ENCODE measurements at places on chromosomes 16 and 17.

DNA sequence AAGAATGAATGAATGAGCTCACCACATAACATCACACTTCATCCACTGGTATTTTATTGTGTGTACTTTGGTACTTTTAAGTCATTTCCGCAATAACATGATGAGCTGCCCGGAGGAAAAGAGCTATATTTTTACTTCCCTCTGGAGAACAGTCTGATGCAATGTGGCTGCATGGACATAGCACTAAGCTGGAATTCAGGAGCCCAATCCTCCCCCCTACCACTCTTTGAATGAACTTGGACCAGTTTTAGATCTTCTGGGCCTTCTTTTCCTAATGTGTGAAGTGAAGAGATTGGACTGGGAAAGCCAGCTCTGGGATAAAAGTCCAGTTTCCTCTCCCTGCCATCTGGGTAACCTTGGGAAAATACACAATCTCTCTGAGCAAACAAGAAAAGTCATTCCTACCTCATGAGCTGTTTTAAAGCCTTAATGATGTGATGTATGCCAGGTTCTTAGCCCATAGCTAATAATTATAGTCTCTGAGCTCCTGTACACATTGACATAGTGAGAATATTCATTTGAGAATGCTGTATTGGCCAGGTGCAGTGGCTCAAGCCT is 79.3 kb downstream of the ABCC12 start:
- DNase-seq = no peak

DNA sequence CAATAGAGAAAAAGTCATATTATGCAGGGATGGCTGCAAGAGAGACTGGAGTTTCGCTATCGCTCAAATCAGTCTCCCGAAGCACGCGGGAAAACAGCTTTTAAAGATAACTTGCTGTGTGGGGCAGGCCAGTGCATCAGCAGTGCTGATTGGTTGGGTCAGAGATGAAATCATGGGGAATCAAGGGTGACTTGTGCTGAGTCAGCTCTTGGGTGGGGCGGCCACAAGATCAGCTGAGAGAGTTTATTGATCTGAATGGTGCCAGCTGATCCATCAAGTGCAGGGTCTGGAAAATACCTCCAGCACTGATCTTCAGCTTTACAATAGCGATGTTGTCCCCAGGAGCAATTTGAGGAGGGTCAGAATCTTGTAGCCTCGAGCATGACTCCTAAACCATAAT is 430.5 kb downstream of the RBFOX1 start:
- no peak for DNase-seq

GRCh38 chr16:17939122-17939536 is 397.4 kb downstream of the NPIPA8 start:
- no peak for DNase-seq

- no peak for DNase-seq
Observed at GRCh38 chr17:68775318-68775717, 174.2 kb upstream of the FAM20A start.

GRCh38 chr16:4500272-4500671 is 24.1 kb downstream of the HMOX2 start:
- DNase-seq = no peak

GRCh38 chr17:50144845-50145531 is 5.5 kb downstream of the PPP1R9B start:
- DNase-seq = no peak

GRCh38 chr17:81121841-81122733 is 43.2 kb upstream of the PVALEF start:
- DNase-seq = no peak

DNA sequence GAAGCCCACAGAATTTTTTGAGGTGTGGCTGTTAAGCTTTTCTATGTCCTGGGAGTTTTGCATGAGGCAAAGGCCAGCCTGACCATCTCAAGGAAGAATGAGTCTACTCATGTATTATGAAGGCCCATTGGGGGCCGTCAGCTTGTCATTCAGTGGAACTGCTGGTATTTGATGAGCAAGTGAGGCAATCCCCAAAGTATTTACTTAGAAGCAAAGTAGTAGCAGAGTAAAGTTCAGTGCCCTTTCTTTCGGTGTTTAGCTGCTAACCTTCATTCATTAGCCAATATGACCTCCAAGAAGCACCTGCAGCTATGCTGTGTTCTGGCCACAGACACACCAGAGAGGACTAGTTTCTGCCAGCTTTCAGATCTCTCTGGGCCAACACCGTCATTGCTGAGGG is 80.2 kb downstream of the RPA1 start:
- DNase-seq = no peak

- DNase-seq = no peak
Observed at GRCh38 chr16:81036751-81037350, 1.2 kb downstream of the ATMIN start.

DNA sequence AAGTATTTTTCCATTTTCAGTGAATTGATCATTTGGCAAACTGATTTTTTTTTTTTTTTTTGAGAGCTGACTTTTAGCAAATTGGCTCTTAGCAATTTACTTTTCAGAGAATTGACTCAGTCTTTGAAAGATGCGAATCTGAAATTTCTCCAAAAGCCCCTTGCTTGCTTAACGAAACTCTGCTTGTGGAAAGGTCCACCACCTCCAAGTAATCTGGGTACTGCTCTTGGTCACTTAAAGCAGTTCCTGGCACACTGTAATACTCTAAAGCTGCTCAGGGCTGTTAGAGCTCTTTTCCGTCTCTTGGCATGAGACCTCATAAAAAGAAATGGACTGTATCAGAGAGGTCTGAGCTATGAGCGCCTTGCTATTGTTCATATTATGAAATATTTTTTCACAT is 2.9 kb downstream of the GSDMB start:
- no peak for DNase-seq

GRCh38 chr16:29117631-29118030 is 132.8 kb downstream of the LAT start:
- no peak for DNase-seq

- DNase-seq = no peak
Observed at GRCh38 chr17:15907290-15907689, 37.6 kb upstream of the ADORA2B start.

GRCh38 chr17:81682565-81683207 is 911 bp downstream of the ARL16 start:
- DNase-seq = no peak

- DNase-seq = no peak
Observed at GRCh38 chr16:57996406-57997175, 3.9 kb downstream of the ZNF319 start.

DNA sequence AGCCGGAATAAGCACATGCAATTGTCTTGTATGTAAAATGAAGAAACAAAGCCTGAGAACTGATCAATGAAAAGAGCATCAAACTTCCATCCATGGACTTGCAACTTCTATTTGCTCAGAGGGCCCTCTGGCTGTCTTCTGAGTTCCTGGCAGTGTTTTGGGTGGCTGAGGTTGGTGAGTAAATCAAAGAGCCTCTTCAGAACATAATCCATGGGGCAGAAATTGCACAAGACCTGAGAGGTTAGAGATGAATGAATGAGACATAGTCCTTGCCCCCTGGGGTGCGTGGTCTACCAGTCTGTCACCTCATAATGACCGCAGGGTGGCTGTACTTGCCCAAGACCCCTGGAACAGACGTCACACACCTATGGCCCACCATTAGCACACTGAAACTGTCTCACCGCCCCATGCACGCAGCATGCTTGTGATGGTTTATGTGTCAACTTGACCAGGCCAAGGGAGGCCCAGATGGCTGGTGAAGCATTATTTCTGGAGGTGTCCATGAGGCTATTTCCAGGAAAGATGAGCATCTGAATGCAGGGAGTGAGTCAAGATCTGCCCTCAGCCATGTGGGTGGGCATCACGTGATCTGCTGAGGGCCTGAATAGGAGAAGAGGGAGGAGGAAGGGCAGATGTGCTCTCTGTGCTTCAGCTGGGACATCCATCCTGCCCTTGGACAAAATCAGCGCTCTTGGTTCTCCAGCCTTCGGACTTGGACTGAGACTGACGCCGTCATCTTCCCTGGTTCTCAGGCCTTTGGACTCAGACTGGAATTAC is 8.3 kb downstream of the PIK3R6 start:
- no peak for DNase-seq

- no peak for DNase-seq
Observed at GRCh38 chr17:50027881-50028735, 27.8 kb upstream of the ITGA3 start.

DNA sequence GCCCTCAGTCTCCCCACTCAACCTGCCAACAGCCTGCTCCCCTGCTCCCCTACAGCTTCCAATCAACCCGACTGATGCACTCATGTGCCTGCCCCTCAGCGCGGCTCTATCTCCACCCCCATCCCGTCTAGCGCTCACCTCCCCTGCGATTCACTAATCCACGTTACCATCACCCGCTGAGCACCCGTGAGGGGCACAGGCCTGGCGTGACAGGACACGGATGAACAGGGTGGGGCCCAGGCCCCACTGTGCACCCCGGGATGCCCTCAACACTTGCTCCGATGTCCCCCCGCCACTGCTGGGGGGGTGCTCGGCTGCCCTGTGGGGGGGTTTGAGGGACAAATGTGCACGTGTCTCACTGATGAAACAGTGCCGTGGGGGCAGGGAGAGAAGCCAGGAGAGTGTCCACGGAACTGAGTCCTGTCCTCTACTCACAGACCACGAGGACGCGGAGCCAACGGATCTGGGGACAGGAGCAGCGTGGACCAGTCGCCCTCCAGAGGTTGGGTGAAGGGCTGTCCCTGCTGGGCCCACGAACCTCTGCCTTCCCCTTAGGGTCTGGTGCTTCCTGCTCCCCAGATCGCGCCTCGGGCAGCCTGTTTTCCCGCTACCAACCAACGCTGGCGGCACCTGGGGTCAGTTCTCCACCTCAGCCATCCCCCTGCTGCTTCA is 66.7 kb downstream of the RPH3AL start:
- no peak for DNase-seq

Measured in cortex of kidney (tissue), 1 donor.